Endothelial cell of umbilical vein (primary cell): ENCODE measurements at places on chromosomes 5 and 9. TPM values are rescaled to one million over a fixed set of nuclear protein-coding genes. Genes with fewer than 3 reads are reported as not detected.

Gene BARHL1
- not detected in 2 replicates for total RNA-seq

Gene GNA14
- total RNA-seq: 3.0 and 3.3 TPM in 2 replicates

Gene RAD17
- 18.4 and 21.9 TPM in 2 replicates for total RNA-seq

Gene C5orf58
- total RNA-seq: not detected in 2 replicates

Gene ADAMTS2
- total RNA-seq: not detected in 2 replicates

Gene CCDC187
- total RNA-seq: not detected in 2 replicates

DNA sequence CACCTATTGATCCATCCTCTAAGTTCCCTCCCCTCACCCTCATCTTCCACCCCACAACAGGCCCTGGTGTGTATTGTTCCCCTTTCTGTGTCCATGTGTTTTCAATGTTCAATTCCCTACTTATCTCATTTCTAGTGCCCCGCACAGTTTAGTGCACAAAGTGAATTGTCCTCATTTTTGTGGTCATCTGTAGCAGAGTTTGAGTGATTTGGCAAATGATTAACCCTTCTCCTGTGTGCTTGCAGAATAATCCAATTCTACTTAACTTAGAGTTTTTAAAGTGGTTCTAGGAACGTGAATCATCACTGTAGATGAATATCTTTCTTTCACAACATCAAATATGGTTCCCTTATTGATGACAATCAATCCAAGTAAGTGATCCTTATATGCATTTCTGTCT, 6.3 kb upstream of the HAPLN1 start:
- no peaks in the 10 kb centered on the region for H3K27me3 ChIP-seq
- no peak overlapping the region for H3K4me3 ChIP-seq
- H3K4me1 ChIP-seq: peaks cover 4% of the 10 kb centered on the region

DNA sequence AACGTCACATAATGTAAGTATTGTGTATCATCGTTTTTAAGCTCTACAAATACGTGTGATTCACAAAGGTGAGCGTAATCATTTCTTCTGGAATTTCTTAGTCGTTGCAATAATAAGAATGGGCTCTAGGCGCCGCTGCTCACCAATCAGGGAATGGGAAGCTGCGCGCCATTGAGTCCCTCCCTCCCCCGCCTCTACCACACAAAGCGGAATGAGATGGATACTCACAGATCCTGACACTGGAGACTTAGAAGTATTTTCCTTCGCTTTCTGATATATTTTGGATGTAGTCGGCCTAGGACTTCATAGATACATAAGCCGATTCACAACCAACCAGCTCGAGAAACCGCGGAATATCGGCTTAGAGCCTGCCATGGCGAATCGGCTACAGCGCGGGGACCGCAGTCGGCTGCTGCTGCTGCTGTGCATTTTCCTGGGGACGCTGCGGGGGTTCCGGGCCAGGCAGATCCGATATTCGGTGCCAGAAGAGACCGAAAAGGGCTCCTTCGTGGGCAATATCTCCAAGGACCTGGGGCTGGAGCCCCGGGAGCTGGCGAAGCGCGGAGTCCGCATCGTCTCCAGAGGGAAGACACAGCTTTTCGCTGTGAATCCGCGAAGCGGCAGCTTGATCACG, at the start of gene PCDHGA11:
PCDHGA11 (plus strand) TSS at position 197 of the 634 bp plus-strand sequence; CDS start at position 374, 177 bp downstream.
- H3K4me1 ChIP-seq: peaks cover 15% of the 10 kb centered on the region
- peak within 1 kb of the TSS; percentile 39 for H3K4me3 ChIP-seq
- peak; percentile 78 for DNase-seq
- no peak within 1 kb of the TSS for H3K27ac ChIP-seq
- H3K36me3 ChIP-seq: no peaks in the 10 kb centered on the region

- H3K27ac ChIP-seq: no peak overlapping the region
- no peaks in the 10 kb centered on the region for H3K36me3 ChIP-seq
- no peak for DNase-seq
- no peaks in the 10 kb centered on the region for H3K27me3 ChIP-seq
- no peaks in the 10 kb centered on the region for H3K4me1 ChIP-seq
Observed at GRCh38 chr9:134215699-134216448, 51.5 kb upstream of the RNU6ATAC start.

DNA sequence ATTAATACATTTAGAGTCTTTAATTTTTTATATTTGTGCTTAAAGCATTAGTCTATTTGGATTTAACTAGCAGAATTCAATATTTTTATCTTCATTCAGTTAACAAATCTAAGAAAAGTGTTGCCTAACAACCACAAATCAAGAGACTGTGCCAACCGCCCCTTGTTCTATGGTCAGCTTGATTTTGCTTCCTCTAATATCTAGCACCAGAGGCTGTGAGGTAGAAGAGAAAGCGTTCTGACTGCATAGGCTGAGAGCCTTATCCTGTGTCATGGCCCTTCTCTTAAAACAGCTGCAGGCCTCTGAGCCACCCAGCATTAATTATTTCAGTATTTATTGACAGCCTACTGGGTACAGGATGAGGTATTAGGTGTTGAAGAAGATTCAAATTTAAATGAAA, 693.0 kb upstream of the CDH6 start:
- no peaks in the 10 kb centered on the region for H3K36me3 ChIP-seq
- H3K4me3 ChIP-seq: no peak overlapping the region
- no peak for DNase-seq
- H3K4me1 ChIP-seq: no peaks in the 10 kb centered on the region

- no peak overlapping the region for H3K4me3 ChIP-seq
- no peak overlapping the region for H3K27ac ChIP-seq
- no peaks in the 10 kb centered on the region for H3K27me3 ChIP-seq
- H3K36me3 ChIP-seq: no peaks in the 10 kb centered on the region
- DNase-seq: no peak
- H3K4me1 ChIP-seq: no peaks in the 10 kb centered on the region
Observed at GRCh38 chr9:28503573-28503972, 930.3 kb upstream of the C9orf72 start.

GRCh38 chr5:76818844-76819831, at the start of gene F2RL1:
F2RL1 (plus strand) TSS chr5:76819030; CDS start chr5:76819183, 153 bp downstream.
- DNase-seq: peak; percentile 61
- no peaks in the 10 kb centered on the region for H3K36me3 ChIP-seq
- H3K27ac ChIP-seq: peak within 1 kb of the TSS; percentile 75
- peak within 1 kb of the TSS; percentile 82 for H3K4me3 ChIP-seq
- H3K27me3 ChIP-seq: no peaks in the 10 kb centered on the region
- H3K4me1 ChIP-seq: peaks cover 21% of the 10 kb centered on the region

- H3K4me3 ChIP-seq: peak overlapping the region; percentile 69
- peak; percentile 40 for DNase-seq
- no peak overlapping the region for H3K27ac ChIP-seq
- no peaks in the 10 kb centered on the region for H3K36me3 ChIP-seq
- no peaks in the 10 kb centered on the region for H3K27me3 ChIP-seq
Observed at GRCh38 chr9:76571288-76571687, 112.3 kb downstream of the GCNT1 start.

GRCh38 chr5:160469156-160470144, 47.8 kb downstream of the PTTG1 start:
- peak overlapping the region; percentile 51 for H3K27ac ChIP-seq
- no peaks in the 10 kb centered on the region for H3K27me3 ChIP-seq
- H3K36me3 ChIP-seq: no peaks in the 10 kb centered on the region
- peaks cover 52% of the 10 kb centered on the region for H3K4me1 ChIP-seq
- peak overlapping the region; percentile 43 for H3K4me3 ChIP-seq
